Pancreas (tissue), 10 donors: ENCODE measurements at places on chromosomes 11 and 22. TPM values are rescaled to one million over a fixed set of nuclear protein-coding genes. Genes with fewer than 3 reads are reported as not detected.

DNA sequence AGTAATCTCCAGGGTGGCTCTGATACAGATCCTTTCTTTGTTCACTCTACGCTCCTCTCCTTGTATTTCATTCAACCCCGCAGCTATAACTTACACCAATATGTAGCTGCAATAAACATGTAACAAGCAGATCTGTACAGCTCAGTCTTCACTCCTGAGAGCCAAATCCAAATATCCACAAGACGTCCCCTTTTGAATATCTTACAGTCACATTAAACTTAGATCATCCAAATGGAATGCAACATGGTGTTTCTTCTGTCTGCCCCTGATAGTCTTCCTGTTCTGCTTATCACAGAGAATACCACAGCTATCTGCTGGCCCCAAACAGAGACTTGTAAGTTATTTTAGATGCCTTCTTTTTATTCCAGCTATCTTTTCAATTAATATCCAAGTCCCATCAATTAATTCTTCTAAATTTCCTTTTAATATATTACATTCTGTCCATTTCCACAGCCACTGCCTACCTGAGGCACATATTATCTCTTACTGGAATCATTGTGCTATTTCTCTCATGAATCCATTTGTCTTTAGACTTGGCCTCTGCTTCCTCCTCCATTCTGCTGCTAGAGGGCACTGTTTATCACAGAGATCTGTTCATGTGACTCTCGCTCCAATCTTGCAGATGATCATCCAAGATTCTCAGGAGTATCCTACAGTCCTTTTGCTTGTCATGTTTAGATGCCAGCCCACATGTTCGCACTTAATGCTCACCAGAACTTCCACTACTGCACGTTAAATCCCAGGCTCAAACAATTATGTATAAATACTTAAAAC is 908.6 kb downstream of the NTM start:
- no peak for DNase-seq

GRCh38 chr22:50247748-50248147 is 2.9 kb upstream of the TUBGCP6 start:
- DNase-seq, result no peak

DNA sequence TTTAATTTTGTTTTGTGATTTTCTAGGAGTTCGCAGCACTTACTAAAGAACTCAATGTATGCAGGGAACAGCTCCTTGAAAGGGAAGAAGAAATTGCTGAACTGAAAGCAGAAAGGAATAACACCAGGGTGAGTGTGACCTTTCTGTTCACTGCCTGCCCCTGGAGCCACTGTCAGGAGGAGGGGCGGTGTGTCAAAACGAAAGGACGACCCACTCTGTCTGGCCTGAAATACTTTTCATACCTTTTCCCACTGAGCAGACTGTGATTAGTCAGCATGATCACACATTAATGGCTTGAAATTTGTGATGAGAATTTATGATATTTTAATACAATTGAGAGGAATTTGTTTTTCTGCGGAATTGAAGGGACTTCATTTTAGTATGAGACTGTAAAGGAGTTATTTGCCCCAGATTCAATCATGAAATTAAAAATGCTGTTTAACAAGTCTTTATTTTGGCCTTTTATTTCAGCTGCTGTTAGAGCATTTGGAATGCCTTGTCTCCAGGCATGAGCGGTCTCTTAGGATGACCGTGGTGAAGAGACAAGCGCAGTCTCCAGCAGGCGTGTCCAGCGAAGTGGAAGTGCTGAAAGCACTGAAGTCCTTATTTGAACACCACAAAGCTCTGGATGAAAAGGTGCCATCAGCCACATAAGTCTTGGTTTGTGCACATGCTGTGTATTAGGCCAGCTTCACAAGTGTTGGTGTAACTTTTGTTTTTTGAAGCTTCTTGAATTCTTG is 54.1 kb downstream of the PPFIA1 start:
- DNase-seq, result no peak

TMPRSS6 gene
- total RNA-seq, result 0.14 TPM

MMP26 gene
- not detected for total RNA-seq

THAP7 gene
- 14.2 TPM for total RNA-seq
